ENCODE measurements at places on chromosomes 5 and 9.

GRCh38 chr9:88813638-88814209 lies 177.5 kb upstream of the S1PR3 start:
- DNase-seq: no peak

DNA sequence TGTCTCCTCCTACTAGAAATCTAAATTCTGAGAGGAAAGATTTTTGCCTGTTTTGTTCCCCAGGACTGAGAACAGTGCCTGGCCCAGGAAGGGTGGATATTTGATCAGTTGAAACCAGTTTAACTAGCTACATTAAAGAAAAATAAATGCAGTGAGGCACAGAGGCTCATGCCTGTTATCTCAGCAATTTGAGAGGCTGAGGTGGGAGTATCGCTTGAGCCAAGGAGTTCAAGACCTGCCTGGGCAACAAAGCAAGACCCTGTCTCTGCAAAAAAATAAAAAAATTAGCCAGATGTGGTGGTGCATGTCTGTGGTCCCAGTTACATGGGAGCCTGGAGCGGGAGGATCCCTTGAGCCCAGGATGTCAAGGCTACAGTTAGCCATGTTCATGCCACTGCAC lies 104.8 kb upstream of the CPEB4 start:
- DNase-seq: no peak

GRCh38 chr5:124457901-124458300 lies 288.5 kb downstream of the ZNF608 start:
- no peak for DNase-seq

DNA sequence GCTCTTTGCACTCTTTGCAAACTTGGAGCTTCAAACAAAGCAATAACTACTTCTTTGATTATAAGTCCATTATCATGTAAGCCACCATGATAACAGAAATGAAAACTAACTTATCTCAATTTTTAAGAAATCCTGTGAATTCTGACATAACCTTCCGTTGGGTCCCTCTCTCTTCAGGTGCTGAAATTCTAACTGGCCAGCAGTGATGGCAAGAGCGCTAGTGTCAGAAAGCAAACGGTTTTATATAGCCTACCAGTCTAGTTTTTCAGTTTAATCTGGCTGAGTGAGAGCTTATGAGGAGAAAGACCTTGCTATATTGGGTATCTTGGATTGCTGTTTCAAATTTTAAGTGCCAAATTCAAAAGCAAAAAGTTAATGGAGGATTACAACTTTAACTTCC lies 13.4 kb downstream of the NFIB start:
- DNase-seq: no peak

DNA sequence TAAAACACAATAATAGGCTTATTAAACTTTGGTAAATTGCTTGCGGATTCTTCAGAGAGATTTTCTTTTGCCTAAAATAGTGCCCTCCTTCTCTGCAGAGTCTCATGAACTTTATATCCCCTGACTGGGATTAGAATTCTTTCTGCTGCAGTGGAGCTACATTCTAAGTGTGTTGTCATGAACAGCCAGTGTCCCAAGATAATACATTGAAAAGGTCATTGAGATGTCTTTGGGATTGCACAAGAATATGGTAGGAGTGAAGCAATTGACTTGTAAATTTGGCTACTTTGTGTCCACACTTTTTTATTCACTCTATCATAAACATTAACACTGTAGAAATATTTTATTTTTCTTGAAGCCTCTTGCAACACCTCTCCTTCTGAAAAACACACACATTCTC lies 604.5 kb downstream of the GABRG2 start:
- DNase-seq: no peak

All from stimulated activated CD4-positive, alpha-beta T cell treated with anti-CD3 and anti-CD28 coated beads, Interleukin-1b, Interleukin-23, amount 100 ng/mL, for 1 hour (primary cell).